ENCODE measurements at places on chromosomes 5 and 9.

GRCh38 chr5:82356808-82357671 lies 78.9 kb upstream of the RPS23 start:
- DNase-seq: peak; percentile 79

- DNase-seq: no peak
These were observed 532.2 kb upstream of the TUSC1 start for GRCh38 chr9:26210338-26210851.

DNA sequence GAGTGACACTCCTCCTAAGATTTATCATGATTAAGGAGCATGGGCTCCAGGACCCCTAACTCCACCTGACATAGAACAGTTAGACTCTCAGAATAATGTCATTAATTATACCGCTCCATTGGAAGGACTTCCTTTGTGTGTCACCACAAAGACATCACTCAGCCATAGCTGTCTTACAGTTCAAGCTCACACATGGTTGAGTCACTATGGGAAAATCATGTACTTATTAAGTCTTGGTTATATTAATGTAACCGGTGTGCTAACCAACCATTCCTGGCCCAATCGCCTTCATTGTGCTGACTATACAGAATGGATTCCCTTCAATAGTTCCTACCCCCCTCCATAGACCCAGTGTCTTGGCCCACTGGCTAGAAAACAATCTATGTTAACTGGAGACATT lies 10.9 kb upstream of the MCCC2 start:
- DNase-seq: no peak

GRCh38 chr5:55062039-55062779 lies 38.2 kb downstream of the GZMK start:
- peak; percentile 75 for DNase-seq

DNA sequence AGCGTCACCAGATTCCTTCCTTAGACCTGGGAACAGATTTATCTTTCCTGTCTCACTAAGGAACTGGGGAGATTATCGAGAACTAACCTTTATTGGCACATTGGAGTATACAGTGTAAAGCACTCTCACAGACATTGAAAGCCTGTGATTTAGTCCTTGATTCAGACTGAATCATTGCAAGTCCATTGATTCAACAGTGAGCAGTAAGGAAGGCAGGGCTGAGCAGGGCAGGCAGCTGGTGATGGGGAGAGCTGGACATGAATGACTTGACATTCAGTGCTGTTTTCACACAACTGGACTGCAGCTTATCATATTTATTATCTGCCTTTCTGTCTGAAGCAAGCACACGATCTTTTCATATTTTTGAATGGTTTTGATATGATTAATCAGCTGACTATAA lies 16.2 kb downstream of the ISOC1 start:
- no peak for DNase-seq

GRCh38 chr5:124410539-124411488 lies 335.6 kb downstream of the ZNF608 start:
- DNase-seq: no peak

- DNase-seq: no peak
These were observed 260.1 kb upstream of the RGMB start for GRCh38 chr5:98513380-98513779.

- no peak for DNase-seq
These were observed 179.1 kb downstream of the GOLPH3 start for GRCh38 chr5:31995006-31995405.

DNA sequence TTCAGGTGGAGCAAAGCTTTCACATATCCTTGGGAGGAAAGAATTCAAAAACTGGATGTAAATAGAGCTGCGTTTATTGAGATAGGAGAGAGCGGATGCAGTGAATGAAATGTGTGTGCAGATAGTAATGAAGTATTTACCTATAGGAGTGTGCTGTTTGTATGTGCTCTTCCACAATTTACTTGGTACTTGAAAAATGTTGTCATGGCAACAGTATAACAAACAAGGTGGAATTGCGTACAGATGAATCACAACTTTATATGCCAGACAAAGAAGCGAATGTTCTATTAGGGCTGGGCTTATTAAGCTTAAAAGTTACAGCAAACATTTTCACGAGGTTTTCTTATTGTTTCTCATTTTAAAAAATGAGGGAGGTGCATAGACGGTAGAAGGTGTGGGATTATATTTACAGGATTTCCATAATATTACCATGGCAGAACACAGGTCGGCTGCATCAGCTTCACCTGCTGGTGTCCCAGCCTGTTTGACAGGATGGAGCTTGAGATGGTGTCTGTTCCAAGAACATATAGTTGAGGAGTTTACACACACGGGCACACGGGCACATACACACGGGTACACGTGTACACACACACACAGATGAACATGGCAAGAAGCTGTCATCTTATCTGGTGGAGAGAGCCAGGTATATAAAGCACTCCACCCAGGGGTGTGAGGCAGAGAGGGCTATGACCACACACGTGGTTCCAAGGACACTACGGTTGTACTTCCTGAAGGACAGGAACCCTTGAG lies 155.7 kb downstream of the RMI1 start:
- DNase-seq: no peak

DNA sequence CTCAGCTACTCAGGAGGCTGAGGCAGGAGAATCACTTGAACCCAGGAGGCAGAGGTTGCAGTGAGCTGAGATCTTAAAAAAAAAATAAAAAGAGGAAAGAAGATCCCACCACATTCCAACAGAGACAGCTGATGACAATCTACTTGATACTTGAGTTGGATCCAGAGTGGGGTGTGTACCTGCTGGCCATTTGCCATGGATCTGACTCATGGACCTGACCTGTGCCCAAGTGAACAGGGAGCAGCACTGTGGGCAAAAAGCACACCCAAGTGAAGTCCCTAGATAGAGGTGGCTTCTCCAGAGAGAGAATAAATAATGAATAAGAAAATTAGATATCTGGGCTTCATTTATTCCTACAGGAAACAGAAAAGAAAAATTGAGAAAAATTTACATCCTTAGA lies 81.2 kb upstream of the MIER3 start:
- no peak for DNase-seq

Measured in stimulated activated CD8-positive, alpha-beta memory T cell treated with anti-CD3 and anti-CD28 coated beads, Interleukin-4, amount 100 ng/mL, for 48 hours (primary cell).